ENCODE measurements at places on chromosomes 1 and 21.
A peak's percentile ranks its signal among the peaks of the same experiment; 100 is the strongest.

GRCh38 chr1:92791487-92792066 lies 6.7 kb upstream of the EVI5 start:
- DNase-seq = no peak

DNA sequence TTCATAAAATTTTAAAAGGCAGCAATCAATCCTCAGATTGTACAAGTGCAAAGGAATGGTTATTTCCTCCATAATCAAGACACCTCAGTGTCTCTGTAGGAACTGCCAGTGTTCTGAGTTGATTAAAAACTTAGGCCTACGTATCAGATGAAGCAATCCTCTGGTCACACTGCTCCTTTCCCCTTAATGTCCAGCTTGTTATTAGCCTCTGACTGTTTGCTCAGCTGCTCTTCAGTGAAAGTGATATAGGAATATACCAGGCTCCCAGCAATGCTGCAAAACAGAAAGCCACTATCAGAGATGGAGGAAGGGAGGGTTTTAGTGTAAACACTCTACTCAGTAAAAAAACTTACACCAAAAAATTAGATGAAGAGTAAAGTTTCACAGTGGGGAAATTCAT lies 49.8 kb downstream of the SLC35D1 start:
- DNase-seq = no peak

DNA sequence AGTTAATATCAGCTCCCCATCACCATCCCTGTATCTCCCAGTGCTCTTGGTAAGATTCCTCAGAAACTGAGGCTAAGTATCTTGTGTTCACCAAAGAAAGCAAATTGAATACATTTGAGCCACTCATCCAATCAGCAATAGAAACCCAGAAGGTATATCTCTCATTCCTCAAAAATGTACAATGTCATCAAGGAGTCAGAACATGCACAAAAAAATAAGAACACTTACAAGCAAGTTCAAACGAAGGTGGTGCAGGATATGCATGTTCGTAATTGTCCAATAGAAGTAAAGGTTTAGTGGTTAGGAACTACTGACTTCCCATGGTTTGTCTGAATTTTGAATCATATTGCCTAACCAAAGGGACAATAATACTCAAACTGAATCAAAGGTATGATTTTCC lies 24.3 kb downstream of the RXRG start:
- DNase-seq = no peak

- DNase-seq = peak; percentile 86
Measured at GRCh38 chr1:25819491-25820246, at the start of gene MTFR1L. Gene MTFR1L (plus strand): TSS chr1:25819954. CDS start chr1:25823105, 3,151 bp downstream.

DNA sequence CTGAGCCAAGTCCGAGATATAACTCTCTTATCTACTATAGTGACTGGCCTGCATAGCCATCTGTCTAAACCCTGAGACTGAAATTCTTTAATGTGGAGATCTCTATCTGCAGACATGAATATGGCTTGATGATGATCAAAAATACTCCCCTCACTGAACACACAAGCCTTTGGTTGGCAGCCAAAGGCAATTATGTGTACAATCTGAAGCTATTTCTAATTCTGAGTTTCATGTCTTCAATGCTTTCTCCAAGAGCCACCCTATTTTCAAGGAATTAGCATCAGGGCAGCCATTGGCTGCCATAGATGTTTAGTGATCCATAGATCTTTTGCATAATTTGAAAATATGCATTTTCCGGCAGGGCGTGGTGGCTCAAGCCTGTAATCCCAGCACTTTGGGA lies 168.2 kb downstream of the TGFB2 start:
- DNase-seq = no peak

DNA sequence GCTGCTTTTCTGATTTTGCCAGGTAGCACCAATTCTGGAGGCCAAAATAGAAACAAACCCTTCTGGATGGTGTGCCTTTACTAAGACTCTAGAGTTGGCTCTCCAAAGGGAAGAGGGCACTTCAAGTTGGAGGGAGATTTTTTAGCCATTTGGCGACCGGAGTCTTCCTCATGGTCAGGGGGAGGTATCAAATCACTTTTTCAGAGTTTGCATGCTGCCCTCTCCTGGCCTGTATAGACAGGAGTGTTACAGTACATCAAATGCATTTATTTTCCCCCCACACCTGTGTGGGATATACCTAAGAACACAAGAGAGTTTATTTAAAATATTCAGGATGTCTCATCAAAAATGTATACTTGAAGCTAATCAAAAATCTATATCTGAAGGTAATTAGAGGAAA lies 3.2 kb downstream of the GREM2 start:
- DNase-seq = peak; percentile 22

Measured in HTR-8/SVneo (cell line).